ENCODE measurements at places on chromosomes 6 and 20.

DNA sequence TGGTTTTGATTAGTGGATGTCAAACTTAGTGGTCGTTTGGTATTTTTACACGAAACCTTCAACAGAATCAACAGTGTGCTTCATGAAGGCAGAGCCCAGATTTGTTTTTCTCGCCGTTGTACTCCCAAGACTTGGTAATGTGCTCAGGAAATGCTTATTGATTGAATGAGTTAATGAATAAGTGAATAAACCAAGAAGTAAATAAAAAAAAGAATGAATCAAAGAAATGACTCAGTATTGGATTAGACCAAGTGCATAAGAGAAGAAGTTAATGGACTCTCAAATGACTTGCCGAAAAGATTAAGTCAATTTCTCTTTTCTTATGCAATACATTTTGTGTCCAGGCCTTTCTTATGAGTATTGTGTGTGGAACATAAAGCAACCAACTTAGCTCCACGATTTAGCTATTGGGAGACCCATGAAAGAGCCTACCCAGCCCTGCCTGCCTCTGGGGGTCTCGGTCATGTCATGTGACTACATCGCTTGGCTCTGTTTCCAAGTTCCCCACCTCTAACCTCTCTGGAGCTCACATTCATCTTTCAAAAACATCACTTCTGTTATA is 10.6 kb upstream of the FUCA2 start:
- DNase-seq = no peak

DNA sequence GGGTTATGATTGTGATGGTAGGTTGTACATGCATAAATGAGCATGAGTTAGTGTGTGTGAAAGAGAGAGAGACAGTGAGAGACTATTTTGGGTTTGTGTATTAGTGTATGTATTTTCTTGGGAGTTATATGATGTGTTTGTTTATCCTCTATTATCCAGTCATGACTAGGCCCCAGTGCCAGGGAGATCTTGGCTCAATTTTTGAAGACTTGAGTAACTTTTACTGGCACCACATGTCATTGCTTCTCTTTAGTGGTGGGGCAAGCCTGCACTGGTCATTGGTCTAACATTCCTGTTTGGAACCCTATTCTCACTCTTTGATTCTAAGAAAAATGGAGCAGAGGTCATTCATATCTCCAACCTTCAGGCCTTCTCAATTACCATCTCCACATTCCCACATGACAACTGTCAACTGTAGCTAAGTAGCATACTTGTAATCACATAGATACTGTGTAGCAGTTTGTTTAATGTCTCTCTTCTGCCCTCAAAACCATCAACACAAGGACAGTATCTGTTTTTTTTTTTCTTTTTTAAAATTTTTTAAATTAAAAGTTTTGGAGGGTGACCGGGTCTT is 8.8 kb downstream of the L3MBTL1 start:
- DNase-seq = no peak

DNA sequence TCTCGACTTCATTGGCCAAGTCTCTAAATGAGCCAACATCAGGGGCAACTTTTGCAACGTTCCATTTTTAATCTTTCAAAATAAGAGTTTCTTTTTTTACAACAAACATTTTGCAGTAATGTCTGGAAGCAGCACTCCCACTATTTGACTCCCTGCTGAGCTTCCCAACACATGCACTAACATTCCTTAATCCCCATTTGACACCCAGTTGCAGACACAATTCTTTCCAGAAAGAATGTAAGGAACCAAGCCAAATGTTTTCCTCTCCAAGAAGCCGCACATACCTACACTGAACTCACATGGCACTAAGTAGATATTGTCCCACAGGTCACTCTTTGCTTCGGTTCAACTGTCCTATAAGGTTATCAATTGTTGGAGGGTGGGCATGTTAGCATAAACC is 165.6 kb downstream of the GRM1 start:
- no peak for DNase-seq

- DNase-seq = no peak
These were observed 263.9 kb upstream of the PRND start for GRCh38 chr20:4457566-4458543.

- DNase-seq = no peak
These were observed 24.3 kb upstream of the FANCE start for GRCh38 chr6:35427851-35428321.

DNA sequence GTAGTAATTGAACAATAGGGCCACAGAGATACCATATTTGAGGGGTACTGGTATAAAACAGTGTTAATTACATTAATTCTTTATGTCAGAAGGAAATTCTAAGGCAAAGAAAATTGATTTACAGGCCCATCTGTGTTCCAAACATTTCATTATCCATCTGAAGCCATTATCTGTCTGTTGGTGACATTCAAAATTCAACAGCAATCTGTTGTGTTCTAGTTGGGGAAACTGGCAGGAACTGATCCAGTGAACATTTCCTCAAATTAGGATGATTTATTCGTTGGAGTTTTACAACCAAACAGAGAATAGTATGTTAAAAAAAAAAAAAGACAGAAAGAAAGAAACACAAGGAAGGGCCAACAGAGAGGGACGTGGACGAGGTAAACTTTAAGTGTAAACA is 30.1 kb downstream of the HEBP2 start:
- no peak for DNase-seq

DNA sequence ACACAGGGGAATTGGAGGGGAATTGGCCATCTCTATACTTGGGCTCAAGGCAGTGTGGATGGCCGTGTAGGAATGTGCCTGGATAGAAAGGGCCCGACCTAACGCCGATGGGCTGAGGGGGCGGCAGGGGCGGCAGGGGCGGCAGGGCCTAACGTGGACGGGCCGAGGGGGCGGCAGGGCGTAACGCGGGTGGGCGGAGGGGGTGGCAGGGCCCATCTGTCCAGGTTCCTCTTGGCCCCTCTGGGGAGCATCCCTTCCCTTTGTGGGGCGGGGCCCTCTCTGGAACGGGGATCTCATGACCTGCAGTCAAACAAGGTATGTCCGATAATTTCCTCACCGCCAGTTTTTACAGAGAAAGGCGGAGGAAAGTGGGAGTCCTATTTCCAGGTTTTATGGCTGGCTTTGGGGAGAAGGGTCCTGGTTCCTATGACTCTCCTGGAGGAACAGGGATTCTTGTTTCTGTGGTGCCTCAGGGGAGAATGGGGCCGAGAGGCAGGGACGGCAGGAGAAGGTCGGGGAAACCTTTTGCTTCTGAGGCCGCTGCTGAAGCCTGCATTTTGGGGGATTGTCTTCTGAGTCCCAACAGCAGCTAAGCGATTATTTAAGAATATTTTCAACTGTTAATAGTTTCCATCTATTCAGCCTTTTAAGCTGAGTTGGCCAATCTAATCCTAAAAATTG is 100.8 kb upstream of the FRMD1 start:
- DNase-seq = peak; percentile 51

DNA sequence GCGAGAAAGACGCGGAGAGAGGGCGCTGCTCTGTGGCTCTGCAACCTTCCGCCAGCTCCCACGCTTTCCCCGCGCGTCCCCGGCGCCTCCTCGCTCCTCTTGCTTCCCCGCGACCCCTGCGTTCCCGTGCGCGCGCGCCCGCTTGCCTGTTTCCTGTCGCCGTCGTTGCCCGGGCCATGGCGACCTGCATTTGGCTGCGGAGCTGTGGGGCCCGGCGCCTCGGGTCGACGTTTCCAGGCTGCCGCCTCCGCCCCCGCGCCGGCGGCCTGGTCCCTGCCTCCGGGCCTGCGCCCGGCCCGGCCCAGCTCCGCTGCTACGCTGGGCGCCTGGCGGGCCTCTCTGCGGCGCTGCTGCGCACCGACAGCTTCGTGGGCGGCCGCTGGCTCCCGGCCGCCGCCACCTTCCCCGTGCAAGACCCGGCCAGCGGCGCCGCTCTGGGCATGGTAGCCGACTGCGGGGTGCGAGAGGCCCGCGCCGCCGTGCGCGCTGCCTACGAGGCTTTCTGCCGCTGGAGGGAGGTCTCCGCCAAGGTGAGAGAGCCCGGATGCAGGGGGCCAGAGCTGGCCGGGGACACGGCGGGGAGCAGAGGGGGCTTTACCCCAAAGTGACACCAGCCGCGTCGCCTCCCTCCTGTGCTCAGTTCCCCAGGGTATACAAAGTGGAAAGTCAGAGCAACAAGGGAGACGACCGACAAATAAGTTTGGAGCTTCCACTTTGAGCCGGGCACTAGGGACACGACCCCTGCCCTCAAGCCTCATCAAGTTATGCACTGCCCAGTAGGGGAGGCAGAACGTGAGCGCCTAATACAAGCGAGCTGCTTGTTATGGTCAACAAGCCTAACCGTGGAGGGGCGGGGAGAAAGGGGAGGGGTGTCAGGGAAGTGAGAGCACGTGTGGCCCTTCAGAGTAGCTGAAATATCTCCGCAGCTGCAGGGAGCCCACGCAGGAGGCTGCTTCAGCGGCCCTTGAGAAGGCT is at the start of gene ALDH5A1:
ALDH5A1 (plus strand) TSS at position 149 of the 975 bp plus-strand sequence; CDS start at position 177, 28 bp downstream.
- DNase-seq = peak; percentile 87

GRCh38 chr6:27471365-27472115 is 1.4 kb downstream of the ZNF184 start:
- DNase-seq = no peak

- no peak for DNase-seq
These were observed 131.2 kb upstream of the CDH4 start for GRCh38 chr20:61120595-61121515.

DNA sequence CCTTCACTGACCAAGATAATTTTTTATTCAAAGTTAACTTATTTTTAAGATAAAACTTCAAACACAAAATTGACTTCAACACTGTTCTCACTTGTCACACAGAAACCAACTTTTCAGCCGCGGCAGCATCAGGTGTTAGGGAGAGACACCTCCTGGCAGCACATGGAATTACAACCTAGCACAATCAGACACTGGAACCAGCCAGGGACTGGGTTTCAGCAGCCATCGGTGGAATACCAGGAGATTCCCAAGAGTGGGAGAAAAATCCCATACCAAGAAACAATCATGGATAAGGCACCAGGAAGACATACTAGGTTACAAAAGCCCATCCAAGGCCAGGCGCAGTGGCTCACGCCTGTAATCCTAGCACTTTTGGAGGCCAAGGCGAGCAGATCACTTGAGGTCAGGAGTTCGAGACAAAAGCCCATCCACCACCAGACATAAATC is 70.0 kb downstream of the SNX5 start:
- DNase-seq = no peak

GRCh38 chr20:19995220-19995863 is 21.8 kb upstream of the NAA20 start:
- DNase-seq = no peak

- no peak for DNase-seq
These were observed 7.5 kb upstream of the TNXB start for GRCh38 chr6:32116674-32117073.

GRCh38 chr6:20386218-20386617 is 15.5 kb upstream of the E2F3 start:
- no peak for DNase-seq

DNA sequence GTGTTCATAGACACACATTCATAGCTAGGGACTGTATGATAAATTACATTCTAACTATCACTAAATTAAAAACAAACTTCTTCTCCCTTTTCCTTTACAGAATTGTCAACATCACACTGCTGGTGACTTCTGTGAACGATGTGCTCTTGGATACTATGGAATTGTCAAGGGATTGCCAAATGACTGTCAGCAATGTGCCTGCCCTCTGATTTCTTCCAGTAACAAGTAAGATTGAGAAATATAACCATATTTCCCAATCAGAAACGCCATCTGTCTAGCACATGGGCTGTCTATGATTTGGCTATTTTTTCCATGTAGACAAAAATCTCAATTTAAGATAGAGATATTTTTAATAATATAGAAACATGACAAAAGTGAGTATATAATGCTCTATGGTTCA is 367.7 kb downstream of the ARHGAP18 start:
- DNase-seq = no peak

DNA sequence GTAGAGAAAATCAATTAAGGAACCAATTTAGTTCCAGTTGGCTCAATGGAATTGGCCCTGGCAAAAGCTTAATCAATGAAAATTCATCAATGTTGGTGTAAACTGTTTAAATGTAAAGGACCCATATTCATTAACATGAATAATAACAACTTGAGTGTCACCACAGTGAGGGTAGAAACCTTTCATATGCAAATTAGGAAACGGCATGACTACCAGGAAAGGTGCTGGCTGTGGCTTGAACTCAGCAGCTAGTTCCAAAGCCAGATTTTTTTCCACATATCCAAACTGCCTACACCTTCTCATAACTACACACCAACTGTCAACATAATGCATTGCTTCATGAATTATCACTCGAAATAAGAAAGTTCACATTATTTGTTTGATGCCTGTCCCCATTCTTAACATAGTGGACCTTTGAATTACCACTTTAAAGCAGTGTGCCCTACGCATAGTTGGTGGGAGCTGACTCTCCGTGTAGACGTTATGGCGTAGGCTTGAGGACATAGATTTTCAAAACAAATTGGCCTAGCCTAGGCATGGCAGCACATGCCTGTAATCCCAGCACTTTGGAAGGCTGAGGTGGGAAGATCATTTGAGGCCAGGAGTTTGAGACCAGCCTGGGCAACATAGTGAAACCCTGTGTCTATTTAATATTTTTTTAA is 19.7 kb downstream of the PBOV1 start:
- DNase-seq = no peak

- no peak for DNase-seq
These were observed 11.2 kb upstream of the THBD start for GRCh38 chr20:23060629-23061028.

- no peak for DNase-seq
These were observed 7.9 kb upstream of the TBPL1 start for GRCh38 chr6:133945158-133945557.

DNA sequence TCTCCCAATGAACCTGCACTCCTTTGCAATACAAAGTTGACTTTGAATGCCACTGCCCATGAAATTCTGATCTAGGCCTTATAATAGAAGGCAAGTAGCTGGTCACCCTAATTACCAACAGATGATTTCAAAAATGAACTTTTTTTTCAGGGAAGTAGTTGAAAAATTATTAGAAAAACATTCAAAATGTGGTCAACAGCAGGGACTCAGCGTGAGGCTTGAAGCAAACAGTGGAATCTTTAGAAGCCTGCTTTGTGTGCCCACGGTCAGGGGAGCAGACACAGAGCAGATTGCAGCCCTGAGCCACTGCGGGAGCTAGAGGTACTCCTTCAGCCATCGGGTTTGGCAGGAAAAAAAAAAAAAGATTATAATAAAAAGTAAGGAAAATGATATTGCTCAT is 87.1 kb upstream of the HEY2 start:
- DNase-seq = no peak

- DNase-seq = no peak
These were observed 30.9 kb upstream of the OCSTAMP start for GRCh38 chr20:46581391-46581790.

DNA sequence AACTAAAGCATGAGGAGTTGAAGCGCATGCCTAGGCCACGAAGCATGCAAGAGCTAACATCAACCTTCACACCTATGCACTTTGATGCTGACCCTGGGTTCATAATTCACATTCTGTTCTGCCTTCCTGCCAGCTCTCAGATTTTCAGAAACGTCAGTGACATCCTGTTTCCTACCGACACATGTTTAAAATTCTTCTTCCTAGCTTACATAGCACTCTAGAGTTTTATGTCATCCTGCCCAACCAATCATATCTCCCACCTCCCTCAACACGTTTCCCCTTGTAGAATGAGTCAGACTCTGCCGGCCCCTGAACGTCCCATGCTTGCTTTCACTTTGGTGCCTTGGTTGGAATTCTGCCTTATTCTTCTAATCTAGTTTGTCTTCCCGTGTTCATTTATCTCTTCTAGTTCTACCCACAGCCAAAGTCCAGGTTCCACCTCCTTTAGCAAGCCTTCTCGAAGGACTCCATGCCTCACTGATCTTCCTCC is 97.2 kb upstream of the MAP7 start:
- no peak for DNase-seq
